NCI-H2081 (cell line): ENCODE measurements at places on chromosomes 2 and 18.

DNA sequence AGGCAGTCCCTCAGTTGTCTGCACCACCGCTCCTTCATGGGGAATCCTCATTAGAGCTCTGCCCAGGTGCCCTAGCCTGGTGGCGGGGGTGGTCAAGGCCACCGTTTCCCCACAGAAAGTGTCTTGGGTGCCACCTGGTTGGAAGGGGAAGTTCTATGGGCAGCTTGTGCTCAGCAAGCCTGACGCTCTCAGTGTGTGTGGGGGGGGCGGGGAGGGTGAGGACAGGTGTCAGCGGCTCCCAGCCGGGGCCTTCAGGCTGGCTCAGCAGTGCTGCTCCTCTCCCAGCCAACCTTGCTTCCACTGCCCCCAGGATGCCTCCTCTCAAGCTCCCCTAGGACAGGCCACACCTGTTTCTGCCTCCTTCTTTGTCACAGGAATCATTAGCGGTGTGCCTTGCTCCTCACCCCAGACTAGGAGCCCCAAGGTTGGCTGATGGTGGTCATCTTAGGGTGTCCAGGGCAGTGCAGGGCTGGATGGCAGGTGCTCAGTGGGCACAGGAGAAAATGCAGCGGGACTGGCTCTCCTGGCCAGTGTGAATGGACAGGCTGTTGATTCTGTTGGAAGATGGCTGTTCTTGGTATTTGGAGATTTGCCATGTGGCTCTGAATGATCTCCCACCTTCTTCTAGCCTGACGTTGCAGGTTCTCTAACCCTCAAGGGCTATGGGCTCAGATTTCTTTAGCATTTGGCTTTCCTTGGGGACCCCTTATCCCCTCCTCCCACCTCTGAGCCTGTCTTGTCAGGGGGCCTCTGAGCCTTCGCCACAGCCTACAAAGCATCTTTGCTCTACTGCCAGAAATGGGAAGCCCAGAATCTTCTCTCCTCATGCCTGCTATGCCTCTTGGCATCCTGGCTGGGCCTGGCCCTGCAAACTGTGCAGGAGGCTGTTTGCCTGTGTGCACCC lies 185.8 kb upstream of the HS6ST1 start:
- DNase-seq, result no peak

DNA sequence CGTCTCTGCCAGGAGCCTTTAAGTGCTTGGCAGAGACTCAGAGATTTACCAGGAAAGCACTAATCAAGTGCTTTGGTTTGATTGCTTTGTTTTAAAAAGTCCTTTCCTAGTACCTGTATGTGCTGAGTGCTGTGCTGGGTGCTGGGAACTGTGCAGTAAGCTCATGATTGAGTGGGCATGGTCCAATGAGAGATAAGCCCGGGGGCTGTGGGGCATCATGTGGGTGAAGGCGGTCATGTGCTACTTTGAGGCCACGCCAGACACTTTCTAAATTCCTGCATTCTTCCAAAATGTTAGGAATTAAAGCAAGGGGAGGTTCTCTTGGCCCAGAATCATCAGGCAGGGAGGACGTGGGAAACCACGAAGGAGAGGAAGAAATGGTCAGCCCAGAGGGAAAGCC lies 109.0 kb downstream of the ACAA2 start:
- no peak for DNase-seq

GRCh38 chr2:115946891-115947290 lies 1504.5 kb downstream of the DPP10 start:
- DNase-seq, result no peak

DNA sequence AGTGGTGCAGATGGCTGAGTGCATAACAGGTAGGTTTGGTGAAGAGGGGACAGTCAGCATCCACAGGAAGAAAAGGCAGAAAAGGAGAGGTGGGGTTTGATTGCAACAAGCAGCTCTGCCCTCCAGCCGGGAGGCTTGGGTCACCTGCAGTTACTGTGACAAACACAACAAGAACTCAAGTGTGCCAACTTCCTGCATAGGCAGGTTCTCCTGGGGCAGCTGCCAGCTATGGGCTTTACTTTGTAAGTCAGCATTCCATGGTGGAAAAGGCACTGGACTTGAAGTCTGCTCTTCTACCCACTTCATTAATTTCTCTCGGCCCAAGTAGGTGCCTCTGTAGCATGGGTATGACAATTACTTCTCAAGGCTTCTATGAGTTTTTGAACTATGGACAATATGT lies 98.9 kb downstream of the MYT1L start:
- peak; percentile 59 for DNase-seq

DNA sequence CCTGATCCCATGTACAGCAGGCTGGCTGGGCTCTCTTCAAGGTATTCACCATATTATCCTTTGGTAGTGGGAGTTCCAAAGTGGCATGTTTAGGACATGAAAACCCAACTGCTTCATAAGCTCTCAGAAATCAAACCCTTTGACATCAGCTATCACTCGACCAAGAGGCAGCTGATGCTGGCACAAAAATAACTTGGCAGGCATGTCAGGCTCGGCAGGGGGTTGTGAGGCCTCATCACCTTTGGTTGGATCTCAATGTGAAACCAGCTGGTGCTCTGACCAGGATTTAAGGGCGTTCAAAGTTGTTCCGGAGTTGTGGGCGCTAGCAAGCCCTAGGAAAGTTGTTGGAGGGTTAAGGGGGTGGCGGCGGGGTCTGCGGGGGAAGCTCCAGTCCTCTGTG lies 171.9 kb downstream of the FHOD3 start:
- DNase-seq, result no peak
